ENCODE measurements at places on chromosomes 2 and 18.
A peak's percentile ranks its signal among the peaks of the same experiment; 100 is the strongest.

DNA sequence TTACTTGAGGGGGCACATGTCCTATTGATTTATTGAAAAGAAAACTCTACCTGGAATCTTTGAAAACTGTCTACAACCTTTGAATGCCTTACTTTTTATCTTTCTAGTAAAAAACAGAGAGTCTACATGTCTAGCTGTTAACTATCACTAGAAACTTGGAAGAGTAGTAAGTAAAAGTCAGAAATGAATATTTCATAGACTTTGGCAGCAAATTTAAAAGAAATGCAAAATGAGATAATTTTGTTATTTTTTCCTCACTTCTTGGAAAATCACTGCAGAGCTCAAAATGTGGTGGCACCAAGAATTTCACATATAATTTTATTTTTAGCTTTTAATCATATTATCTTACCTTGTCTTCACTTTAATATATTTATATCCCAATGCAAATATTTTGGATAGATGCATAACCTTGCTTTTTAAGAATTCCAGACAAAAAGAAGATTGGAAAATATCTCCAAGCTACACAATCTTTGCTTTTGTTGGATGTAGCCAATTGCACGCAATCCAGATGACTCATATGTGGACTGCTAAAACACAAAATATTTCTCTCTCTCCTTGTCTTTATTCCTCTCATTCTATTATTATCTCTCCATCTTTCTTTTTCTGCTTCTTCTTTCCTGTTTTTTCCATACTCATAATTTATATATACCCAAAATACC lies 92.2 kb upstream of the DSEL start:
- no peak overlapping the region for H3K27ac ChIP-seq
- no peak for DNase-seq
- H3K4me1 ChIP-seq, result no peaks in the 10 kb centered on the region
- no peak overlapping the region for H3K4me3 ChIP-seq
- H3K27me3 ChIP-seq, result no peaks in the 10 kb centered on the region

GRCh38 chr18:35267161-35267651 lies 22.8 kb downstream of the ZSCAN30 start:
- H3K4me1 ChIP-seq, result peaks cover 27% of the 10 kb centered on the region
- DNase-seq, result peak; percentile 60
- H3K36me3 ChIP-seq, result peaks cover 2% of the 10 kb centered on the region
- H3K27me3 ChIP-seq, result no peaks in the 10 kb centered on the region
- H3K27ac ChIP-seq, result peak overlapping the region; percentile 98

DNA sequence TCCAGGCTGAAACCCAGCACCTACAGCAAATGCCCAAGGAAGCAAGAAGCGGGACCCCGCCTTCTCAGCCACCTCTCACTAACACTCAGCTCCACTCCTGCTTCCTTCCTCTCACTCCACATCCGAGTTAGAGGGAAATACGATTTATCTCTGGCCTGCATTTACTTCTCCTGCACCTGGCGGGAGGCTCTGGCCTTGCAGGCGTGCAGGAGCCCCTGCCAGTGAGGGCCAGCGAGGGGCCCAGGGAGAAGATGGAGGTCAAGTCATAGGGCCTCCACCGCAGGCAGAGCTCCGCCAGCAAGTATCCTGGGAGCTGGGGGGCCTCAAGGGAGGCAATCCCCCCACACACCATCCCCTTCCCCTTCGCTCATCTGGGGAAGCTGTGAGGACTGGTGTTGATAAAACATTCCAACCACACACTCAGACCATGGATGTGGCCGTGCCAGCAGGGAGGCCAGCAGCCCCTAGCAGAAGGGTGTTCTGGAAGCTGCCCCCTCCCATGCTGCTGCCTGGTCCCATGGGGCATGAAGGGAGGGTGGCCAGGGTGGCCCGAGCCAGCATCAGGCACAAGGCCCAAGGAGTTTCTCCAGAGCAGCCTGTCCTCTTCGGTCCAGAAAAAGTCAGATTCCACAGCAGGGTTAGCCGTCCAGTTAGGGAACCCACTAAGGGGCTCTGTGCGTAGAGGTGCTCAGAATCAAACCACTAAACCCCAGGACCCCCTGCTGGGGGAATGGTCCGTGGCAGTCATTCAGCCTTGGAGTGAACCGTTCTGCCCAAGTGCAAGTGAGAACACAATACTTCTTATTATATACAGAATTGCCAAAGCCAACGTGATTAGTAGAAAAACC lies 91.2 kb downstream of the HDAC4 start:
- no peaks in the 10 kb centered on the region for H3K27me3 ChIP-seq
- no peak overlapping the region for H3K4me3 ChIP-seq
- no peak for DNase-seq

GRCh38 chr2:16284941-16285625 lies 344.7 kb downstream of the MYCN start:
- no peak overlapping the region for H3K27ac ChIP-seq
- H3K36me3 ChIP-seq, result no peaks in the 10 kb centered on the region
- peaks cover 5% of the 10 kb centered on the region for H3K27me3 ChIP-seq
- DNase-seq, result no peak
- H3K4me1 ChIP-seq, result no peaks in the 10 kb centered on the region
- no peak overlapping the region for H3K4me3 ChIP-seq

DNA sequence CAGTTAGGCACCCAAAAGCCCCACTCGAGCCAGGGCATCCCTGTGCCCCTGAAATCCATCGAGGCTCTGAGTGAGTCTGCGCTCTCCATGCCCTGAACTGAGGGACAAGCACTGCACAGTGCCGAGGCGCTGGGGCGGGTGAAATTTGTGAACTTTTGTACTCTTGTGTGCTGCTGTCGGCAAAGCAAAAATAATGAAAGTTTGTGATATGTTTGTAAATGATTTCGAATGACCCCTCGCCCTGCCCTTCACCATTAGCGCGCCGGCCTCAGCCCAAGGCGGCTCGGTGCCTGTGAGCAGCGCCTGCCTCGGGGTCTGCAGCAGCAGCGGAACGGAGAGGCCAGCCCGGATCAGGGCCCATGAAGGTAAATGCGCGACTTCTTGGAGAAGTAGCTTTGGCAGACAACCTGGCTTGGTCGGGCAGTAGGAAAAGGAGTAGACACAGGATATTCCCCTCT lies 1.8 kb upstream of the HOXD4 start:
- peak; percentile 8 for DNase-seq
- peaks cover 20% of the 10 kb centered on the region for H3K27me3 ChIP-seq
- H3K27ac ChIP-seq, result no peak overlapping the region
- H3K36me3 ChIP-seq, result no peaks in the 10 kb centered on the region
- H3K4me1 ChIP-seq, result no peaks in the 10 kb centered on the region
- H3K4me3 ChIP-seq, result no peak overlapping the region

- peaks cover 2% of the 10 kb centered on the region for H3K36me3 ChIP-seq
- no peak overlapping the region for H3K27ac ChIP-seq
- DNase-seq, result no peak
- H3K27me3 ChIP-seq, result peaks cover 12% of the 10 kb centered on the region
- no peak overlapping the region for H3K4me3 ChIP-seq
Measured at GRCh38 chr18:76771192-76771799, 51.1 kb upstream of the ZNF236 start.

DNA sequence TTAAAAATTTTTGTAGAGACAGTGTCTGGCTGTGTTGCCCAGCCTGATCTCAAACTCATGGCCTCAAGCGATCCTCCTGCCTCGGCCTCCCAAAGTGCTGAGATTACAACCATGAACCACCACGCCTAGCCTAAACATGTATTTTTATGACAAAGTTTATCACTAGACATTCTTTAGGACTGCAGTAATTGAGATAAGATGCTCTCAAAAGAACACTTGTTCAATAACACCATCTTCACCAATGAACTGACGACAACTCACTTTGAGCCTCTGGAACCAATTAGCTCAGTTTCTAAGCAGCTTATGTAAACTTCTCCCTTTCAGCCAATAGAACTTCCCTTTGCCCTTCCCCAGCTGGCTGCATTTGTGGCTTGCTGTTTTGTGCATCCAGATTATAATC lies 15.3 kb upstream of the PPP4R1 start:
- no peak for DNase-seq
- H3K36me3 ChIP-seq, result no peaks in the 10 kb centered on the region
- H3K4me3 ChIP-seq, result no peak overlapping the region
- H3K4me1 ChIP-seq, result no peaks in the 10 kb centered on the region
- H3K27me3 ChIP-seq, result peaks cover 7% of the 10 kb centered on the region
- H3K27ac ChIP-seq, result no peak overlapping the region

- no peaks in the 10 kb centered on the region for H3K36me3 ChIP-seq
- H3K4me1 ChIP-seq, result no peaks in the 10 kb centered on the region
- no peak overlapping the region for H3K27ac ChIP-seq
- peaks cover 1% of the 10 kb centered on the region for H3K27me3 ChIP-seq
- H3K4me3 ChIP-seq, result no peak overlapping the region
Measured at GRCh38 chr18:54558609-54559585, 32.1 kb upstream of the DYNAP start.

- no peak for DNase-seq
- no peak overlapping the region for H3K4me3 ChIP-seq
- H3K4me1 ChIP-seq, result no peaks in the 10 kb centered on the region
Measured at GRCh38 chr2:51612387-51612786, 580.5 kb upstream of the NRXN1 start.

DNA sequence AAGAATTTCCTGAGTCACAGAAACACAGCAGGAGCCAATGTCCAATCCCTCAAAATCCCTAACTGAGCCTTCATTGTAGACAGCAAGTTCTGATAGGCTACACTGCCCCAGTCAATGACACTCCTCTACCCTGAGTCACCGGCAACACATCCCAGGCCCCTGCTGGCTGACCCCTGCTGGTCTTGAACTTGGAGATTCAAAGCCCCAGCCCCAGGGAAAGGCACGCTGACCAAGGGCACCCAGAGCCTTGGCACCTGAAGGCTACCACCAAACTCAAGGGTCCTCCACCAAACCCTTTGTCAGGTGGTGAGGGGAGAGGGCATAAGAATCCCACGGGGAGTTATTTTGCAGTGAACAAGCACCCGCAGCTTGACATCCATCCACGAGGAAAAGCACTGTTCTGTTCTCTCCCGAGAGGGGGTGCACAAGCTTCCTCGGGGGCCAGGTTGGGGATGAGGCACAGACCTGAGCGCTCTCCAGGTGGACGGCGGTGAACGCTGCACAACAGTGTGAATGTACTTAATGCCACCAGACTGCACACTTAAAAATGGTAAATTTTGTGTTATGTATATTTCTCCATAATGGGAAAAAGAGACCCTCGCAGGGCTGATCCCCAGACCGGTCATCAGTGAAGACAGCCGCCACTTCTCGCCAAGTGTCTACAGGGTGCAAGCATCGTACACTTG lies 46.9 kb downstream of the TFCP2L1 start:
- H3K4me3 ChIP-seq, result no peak overlapping the region
- H3K27me3 ChIP-seq, result no peaks in the 10 kb centered on the region
- H3K36me3 ChIP-seq, result peaks cover 5% of the 10 kb centered on the region
- DNase-seq, result no peak
- no peaks in the 10 kb centered on the region for H3K4me1 ChIP-seq

DNA sequence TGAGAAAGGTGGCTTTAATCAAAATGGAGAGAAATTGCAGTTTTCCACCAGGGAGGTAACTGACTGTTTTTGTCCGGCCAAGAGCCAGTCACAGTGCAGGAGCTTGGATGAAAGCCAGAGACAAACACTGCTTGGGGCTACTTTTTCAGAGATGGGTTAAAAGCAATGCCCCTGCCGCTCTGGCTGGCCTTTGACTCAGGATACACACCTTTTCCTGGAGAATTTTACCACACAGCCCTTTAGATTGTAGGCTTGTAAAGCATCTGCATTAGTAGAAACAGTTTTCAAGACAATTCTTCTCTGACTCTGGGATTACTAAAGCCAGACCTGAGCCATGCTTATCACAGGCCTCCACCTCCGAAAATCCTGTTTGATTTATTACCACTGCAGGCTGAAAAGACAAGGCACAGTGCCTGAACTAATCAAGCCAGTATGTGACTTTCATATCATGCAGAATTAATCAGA lies 79.7 kb downstream of the CCBE1 start:
- DNase-seq, result no peak
- no peaks in the 10 kb centered on the region for H3K4me1 ChIP-seq
- H3K36me3 ChIP-seq, result no peaks in the 10 kb centered on the region
- H3K27ac ChIP-seq, result no peak overlapping the region

- H3K27me3 ChIP-seq, result no peaks in the 10 kb centered on the region
- DNase-seq, result no peak
- H3K27ac ChIP-seq, result no peak overlapping the region
- H3K4me1 ChIP-seq, result peaks cover 2% of the 10 kb centered on the region
Measured at GRCh38 chr2:12397854-12398253, 318.9 kb upstream of the TRIB2 start.

GRCh38 chr2:125867908-125868307 lies 788.0 kb upstream of the GYPC start:
- no peak overlapping the region for H3K27ac ChIP-seq
- H3K36me3 ChIP-seq, result no peaks in the 10 kb centered on the region
- no peak overlapping the region for H3K4me3 ChIP-seq
- H3K27me3 ChIP-seq, result no peaks in the 10 kb centered on the region
- DNase-seq, result no peak

GRCh38 chr2:234425639-234426603 lies 71.0 kb downstream of the ARL4C start:
- peaks cover 55% of the 10 kb centered on the region for H3K4me1 ChIP-seq
- peak; percentile 69 for DNase-seq
- peak overlapping the region; percentile 96 for H3K27ac ChIP-seq
- H3K4me3 ChIP-seq, result peak overlapping the region; percentile 64
- H3K36me3 ChIP-seq, result no peaks in the 10 kb centered on the region

GRCh38 chr18:62011416-62011815 lies 118.6 kb upstream of the RNF152 start:
- no peaks in the 10 kb centered on the region for H3K4me1 ChIP-seq
- peaks cover 2% of the 10 kb centered on the region for H3K36me3 ChIP-seq
- H3K27me3 ChIP-seq, result peaks cover 13% of the 10 kb centered on the region
- H3K4me3 ChIP-seq, result no peak overlapping the region
- no peak for DNase-seq

DNA sequence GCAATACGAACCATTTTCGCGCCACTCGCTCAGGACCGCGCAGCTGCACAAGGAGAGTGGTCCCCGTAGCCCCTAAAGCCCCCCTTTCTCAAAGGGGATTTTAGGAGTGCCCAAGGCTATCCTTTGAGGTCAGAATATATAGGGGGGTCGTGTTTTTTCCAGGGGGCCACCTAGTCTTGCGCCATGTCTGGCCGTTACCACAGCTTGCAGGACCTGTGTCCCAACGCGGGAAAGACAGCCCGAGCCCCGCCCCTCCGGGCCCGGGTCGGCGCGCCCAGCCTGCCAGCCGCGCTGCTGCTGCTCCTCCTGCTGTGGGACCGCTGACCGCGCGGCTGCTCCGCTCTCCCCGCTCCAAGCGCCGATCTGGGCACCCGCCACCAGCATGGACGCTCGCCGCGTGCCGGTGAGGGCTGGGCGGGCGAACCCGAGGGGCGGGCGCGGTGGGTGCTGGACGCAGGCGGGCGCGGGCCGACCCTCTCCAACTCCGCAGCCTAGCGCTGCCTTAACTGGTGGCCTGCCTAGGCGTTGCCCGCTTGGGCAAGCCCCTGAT lies at the start of gene CDCA7:
Gene CDCA7, plus strand, starts transcription at position 291 of the 550 bp plus-strand sequence. Its CDS starts 92 bp downstream, at position 383.
- H3K4me3 ChIP-seq, result peak within 1 kb of the TSS; percentile 88
- H3K4me1 ChIP-seq, result peaks cover 21% of the 10 kb centered on the region
- H3K36me3 ChIP-seq, result no peaks in the 10 kb centered on the region
- DNase-seq, result peak; percentile 10
- H3K27ac ChIP-seq, result peak within 1 kb of the TSS; percentile 38

GRCh38 chr2:15243762-15244161 lies 317.4 kb downstream of the NBAS start:
- H3K36me3 ChIP-seq, result peaks cover 24% of the 10 kb centered on the region
- H3K4me1 ChIP-seq, result peaks cover 2% of the 10 kb centered on the region
- no peak overlapping the region for H3K27ac ChIP-seq
- DNase-seq, result no peak

- DNase-seq, result no peak
- peaks cover 11% of the 10 kb centered on the region for H3K4me1 ChIP-seq
- peak overlapping the region; percentile 18 for H3K27ac ChIP-seq
- no peaks in the 10 kb centered on the region for H3K27me3 ChIP-seq
- peaks cover 30% of the 10 kb centered on the region for H3K36me3 ChIP-seq
Measured at GRCh38 chr2:233556881-233557736, 9.5 kb downstream of the USP40 start.

Measured in memory B cell (primary cell).